Left lung (tissue), 14 donors: ENCODE measurements at places on chromosomes 3 and 15. TPM values are rescaled to one million over a fixed set of nuclear protein-coding genes. Genes with fewer than 3 reads are reported as not detected.

DNA sequence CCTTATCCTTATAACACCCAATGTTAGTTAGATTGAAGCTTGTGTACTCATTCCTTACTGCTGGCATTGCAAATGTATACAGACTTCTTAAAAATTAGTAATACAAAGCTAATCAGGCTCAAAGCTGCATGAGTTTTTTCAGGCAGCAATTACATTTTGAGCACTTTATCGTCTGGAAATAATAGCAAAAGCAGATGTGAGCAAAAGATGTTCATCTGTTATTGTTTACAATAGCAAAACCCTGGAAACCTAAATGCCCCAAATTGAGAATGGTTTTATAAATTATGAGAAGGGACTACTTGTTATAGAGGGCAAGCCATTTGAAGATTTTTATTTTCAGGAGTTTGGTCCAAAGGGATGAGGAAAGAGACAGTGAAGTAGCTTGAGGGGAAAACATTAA lies 126.4 kb downstream of the GADL1 start:
- DNase-seq = peak; percentile 36

DNA sequence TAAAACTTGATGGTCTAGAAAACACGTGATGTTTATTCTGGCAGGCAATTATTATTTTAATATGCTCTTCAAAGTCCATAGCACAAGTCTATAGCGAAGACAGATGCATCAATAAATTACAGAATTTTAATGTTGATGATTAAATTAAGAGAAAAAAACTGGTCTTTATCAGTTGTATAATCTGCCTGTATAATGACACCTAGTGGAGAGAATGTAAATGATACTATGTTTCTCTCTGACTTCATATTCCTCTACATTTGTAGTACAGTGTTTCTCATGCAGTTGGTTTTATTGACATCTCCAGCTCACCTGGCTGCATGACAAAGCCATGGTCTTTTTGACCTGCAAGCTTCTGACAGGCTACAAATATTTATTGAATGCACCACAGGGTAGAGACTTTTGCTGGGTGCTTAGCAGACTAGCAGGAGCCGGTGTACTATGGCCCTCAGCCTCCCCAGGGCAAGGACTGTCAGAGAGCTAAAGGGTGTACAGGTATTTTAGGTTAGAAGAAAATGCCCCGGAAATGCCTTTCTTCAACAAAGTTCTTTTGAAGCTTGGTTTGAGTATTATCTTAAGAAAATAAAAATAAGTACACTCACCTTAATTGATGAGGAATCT lies 289.9 kb downstream of the GAP43 start:
- no peak for DNase-seq

GRCh38 chr3:66719796-66720356 lies 219.1 kb upstream of the LRIG1 start:
- DNase-seq = no peak

DNA sequence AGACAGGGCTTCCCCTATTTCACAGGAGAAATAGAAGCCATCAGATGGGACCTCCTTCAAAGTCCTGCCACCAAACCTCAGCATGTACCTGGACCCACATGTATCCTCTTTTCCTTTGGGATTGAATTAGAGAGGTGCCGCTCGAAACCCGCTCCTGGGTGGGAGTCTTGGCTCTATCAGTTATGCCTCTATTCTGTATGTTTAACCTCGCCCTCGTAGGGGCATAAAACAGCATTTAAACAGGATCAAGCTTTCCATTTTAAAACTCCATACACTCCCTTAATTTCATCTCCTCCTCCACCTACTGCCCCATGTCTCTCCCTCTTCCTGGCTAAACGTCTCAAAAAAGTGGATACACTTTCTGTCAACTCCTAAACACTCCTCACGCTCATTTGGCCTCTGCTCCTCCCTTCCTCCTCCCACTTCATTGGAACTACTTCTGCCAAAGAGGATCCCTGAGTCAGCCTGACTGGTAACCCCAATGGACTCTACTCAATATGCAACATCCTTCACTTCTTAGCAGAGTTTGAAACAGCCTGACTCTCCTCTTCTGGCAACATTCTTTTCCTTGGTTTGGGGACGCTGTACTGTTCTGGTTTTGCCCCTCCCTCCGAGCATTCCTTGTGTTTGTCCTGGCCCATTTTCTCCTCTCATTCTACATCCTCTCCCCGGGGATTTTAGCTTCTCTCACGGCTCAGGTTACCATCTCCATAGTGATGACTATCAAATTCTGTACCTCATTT lies 23.0 kb upstream of the MUC20 start:
- no peak for DNase-seq

DNA sequence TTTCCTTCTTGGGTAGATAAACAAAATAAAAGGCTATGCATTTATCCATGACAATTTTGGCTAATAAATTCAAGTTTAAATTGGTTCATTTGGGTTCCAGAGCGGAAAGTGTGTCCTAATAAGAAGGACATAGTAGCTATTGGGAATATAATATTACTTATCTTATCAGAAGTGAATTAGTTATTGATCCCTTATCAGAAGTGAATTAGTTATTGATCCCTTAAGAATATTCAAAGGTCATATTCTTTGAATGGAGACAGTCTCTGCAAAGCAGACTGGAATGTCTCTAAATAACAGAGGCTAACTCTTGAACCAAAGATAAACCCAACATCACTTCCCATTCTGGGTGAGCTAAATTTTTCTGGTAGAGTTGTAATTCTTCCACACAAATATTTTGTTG lies 290.7 kb upstream of the BCHE start:
- DNase-seq = no peak

DNA sequence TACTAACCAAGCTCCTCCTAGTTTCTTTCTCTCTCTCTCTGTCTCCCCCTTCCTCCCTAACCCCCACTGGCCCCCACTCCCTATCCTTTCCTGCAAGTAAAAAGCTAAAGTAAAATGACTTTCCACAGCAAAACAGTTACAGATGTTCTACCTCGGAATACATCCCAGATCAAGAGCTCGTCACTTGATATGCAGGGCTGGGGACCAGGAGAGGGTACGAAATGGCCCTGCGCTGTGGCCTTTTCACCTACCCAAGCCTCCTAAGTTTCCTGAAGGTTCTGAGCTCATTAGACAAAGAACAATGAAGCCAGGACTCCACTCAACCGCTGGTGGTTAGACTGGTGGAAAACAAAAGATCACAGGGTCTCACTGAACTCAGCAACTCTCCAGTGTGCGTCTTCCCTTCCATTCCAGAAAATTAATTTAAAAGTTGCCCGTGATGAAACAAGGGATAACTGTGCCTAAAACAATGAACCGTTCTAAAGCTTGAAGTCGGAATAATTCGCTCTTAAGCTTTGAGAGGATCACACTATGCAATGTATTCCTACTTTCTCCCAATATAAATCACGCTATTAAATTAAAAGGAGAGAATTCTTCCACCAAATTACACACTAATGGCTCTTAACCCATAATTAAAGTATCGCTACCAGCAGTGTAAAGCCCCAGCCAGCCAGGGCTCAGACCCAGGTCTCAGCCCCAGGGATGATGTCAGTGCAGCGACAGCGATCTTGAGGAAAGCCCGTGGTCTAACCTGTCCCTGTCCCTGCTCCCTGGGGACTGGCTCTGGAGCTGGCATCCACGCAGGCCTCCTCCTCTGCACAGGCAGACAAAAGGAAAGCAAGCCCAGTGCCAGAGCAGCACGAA lies 5.0 kb downstream of the VGLL4 start:
- DNase-seq = no peak

PPM1M gene
- 27.4 TPM for polyA plus RNA-seq

CCR9 gene
- polyA plus RNA-seq = not detected

SCN11A gene
- 0.57 TPM for polyA plus RNA-seq

ROPN1B gene
- polyA plus RNA-seq = 1.7 TPM
